ENCODE measurements at places on chromosomes 2 and 18.
A peak's percentile ranks its signal among the peaks of the same experiment; 100 is the strongest.

- DNase-seq = peak; percentile 27
Measured at GRCh38 chr2:31168291-31168690, 30.1 kb upstream of the GALNT14 start.

DNA sequence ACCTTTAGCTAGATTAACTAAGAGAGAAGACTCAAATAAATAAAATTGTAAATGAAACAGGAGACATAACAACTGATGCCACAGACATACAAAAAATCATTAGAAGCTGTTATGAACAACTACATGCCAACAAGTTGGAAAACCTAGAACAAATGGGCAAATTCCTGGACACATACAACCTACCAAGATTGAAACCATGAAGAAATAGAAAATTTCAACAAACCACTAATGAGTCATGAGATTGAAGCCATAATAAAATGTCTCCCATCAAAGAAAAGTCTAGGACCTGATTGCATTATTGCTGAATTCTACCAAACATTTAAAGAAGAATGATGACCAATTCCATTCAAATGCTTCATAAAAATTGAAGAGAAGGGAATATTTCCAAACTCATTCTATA is 54.3 kb downstream of the ST3GAL5 start:
- peak; percentile 25 for DNase-seq

GRCh38 chr18:58593938-58594337 is 35.0 kb downstream of the ALPK2 start:
- DNase-seq = no peak

DNA sequence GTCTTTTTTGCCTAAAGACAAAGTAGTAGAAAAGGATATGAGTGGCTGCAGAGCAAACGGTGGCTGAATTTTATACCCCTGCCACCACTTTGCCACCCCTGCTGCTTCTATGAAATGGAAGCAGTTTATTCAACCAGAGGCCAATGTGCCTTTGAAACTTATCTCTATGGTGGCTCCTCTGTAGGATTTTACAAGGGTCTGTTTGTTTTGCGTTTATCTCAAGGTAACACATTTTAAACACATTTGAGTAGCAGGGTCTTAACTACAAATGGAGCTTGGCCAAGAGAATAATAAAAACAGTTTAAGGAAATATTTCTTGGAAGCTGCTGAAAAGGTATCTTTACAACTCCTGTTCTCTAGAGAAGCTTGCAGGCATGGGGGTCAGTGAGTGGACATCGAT is 6.1 kb downstream of the ALLC start:
- DNase-seq = no peak

DNA sequence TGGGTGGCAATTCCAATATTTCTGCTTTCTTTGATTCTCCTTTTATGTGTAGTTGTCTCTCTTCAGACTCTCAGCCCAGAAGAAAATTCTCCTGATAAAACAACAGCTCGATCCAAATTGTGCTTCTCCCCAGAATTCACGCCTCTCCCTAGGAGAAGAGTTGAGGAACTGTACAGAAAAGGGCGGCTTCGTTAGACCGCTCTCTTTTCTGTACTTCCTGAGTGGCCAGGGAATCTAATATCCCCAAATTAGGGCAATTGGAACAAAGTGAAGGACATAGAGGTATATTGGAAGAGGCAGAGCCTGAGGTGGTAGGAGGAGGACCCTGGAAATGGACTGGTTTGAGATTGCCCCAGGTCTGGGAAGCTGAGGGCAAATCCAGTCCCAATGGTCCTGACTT is 5.6 kb downstream of the ADCYAP1 start:
- no peak for DNase-seq

- DNase-seq = peak; percentile 96
Measured at GRCh38 chr18:41940506-41941215, 14.4 kb upstream of the PIK3C3 start.

DNA sequence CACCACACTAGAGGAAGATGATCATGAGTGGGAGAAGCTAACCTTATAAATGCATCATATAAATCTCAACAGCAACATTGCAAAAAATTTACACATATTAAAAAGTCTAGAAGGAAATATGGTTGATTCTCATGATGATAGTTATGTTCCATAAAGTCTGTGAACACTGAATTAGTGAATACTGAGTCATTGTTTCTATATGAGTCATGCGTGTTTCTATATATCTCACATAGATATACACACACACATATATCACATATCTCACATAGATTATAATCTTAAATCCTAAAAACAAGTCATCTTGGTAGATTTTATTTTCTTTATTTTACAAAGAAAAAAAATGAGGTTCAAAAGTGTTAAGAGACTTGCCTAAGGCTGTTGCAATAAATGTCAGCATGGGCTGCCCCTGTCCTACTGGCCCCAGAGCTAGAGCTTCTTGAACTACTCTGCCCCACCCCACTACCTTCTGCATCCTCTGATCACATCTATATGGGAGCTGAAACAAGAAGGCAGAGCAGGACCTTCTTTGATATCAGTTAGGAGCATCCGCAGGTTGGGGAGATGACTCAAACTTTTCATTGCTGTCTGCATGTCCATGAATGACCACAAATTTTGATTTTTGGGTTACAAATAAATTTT is 81.8 kb upstream of the ADAM23 start:
- no peak for DNase-seq

DNA sequence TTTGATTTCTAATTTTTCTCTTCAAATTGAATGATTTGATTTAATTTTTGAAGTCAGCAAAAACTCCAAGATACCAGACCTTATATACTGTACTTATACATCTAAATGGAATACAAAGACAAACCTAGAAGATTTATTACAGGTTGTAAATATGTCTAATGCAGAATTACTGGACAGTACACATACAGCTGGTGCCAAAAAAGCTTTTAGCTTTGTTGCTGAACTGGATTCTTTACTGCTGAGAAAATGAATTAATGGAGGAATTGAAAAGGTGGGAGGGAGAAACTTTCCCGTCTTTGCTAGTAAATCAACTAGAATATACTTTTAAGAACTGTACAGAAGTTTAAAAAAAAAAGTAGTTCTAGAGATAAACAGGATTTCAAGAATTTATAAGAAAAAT is 17.5 kb downstream of the C1D start:
- DNase-seq = peak; percentile 18

- peak; percentile 42 for DNase-seq
Measured at GRCh38 chr18:13577091-13577697, 149.2 kb downstream of the FAM210A start.

DNA sequence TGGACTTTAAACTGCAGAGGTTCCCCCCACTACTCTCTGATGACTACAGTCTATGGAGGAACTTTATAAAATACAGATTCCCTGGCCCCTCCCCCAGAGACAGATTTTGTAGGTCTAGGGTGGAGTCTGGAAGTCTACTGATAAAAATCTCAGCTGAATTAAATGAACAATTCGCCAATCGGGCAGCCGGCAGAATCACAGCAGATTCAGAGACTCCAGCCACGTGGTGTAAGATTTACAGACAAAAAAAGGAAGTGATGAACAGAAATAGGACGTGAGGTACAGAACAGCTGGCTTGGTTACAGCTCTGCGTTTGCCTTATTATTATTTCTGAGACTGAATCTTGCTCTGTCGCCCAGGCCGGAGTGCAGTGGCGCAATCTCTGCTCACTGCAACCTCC is 21.4 kb upstream of the MTA3 start:
- DNase-seq = no peak

GRCh38 chr2:223100061-223100511 is 48.1 kb downstream of the KCNE4 start:
- peak; percentile 87 for DNase-seq

- no peak for DNase-seq
Measured at GRCh38 chr2:215888680-215889079, 124.7 kb downstream of the MREG start.

DNA sequence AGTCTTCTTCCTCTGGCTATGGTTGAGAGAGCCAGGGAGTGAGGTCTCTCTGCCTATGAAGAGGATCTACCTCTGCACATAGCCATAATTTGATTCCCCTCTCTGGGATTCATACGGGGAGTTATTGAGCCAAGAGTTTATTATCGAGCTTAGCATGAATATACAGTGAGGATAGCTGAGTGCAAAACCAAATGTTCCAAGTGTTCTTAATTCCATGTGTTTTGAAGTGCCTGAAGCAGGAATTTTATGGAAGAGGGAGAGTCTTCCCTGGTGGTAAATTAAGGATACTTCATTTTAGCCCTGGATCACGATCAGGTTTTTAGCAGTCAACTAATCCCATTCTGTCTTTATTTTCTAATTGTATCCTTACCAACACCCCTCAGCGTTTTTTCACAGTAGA is 270.6 kb downstream of the C1D start:
- no peak for DNase-seq

GRCh38 chr2:72273384-72273783 is 125.7 kb upstream of the CYP26B1 start:
- DNase-seq = no peak

GRCh38 chr2:127454595-127455565 is 36.7 kb downstream of the PROC start:
- DNase-seq = no peak

DNA sequence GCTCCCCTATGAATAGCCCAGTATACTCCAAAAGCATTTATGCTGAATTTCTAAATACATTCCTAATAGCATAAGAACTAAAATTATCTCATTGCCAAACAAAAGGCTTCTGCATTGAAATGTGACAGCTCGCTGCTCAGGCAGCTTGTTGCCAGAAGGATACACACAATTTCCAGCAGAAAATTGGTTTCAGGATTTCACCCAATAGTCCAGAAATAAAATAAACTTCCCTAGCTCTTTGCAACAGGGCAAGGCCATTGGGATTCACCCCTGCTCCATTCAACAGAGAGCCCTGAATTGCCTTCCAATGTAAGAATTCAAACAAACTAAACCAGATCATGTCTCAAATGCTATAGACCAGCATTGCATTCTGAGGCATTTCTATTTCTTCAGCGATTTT is 70.7 kb downstream of the RBM43 start:
- DNase-seq = no peak

GRCh38 chr18:34528177-34528576 is 181.9 kb upstream of the DTNA start:
- no peak for DNase-seq

- no peak for DNase-seq
Measured at GRCh38 chr2:98565286-98565860, 42.9 kb downstream of the COA5 start.

DNA sequence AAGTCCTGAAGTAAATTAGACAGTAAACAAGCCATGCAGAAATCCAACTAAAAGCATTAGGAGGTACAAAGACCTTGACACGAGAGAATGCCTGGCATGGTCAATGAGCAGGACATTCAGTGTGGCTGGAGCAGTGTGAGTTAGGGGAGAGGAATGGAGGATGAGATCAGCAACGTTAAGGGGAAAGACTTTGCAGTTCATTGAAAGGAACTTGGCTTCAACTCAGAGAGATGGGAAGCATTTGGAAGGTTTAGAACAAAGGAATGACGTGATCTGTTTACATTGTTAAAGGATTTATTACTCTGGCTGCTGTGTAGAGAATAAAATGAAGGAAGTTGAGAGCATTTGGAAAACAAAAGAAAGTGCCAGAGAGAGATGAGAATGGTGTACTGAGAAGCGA is 621.3 kb downstream of the XIRP2 start:
- peak; percentile 76 for DNase-seq

- DNase-seq = no peak
Measured at GRCh38 chr2:121887513-121888188, 132.2 kb downstream of the TSN start.

DNA sequence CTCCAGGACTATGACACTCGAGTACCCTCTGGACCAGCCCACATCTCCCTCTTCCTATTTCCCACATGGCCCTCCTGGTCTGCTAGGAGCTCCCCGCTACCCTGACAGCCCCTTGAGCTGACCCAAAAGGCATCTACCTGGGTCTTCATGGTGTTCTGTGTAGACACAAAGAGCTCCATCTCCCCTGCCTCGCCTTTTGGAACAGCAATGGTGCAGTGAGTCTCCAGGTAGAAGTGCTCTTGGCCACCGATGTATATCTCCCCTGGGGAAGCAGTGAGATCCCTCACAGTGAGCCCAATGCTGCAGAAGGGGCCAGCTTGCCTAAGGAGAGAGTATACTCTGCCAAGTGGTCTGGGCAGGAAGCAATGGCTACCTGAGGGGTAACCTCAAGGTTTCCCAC is 47.8 kb downstream of the XDH start:
- no peak for DNase-seq

- no peak for DNase-seq
Measured at GRCh38 chr2:9258953-9259399, 52.4 kb downstream of the ASAP2 start.

- DNase-seq = peak; percentile 10
Measured at GRCh38 chr2:24620936-24621335, 129.9 kb downstream of the NCOA1 start.

- DNase-seq = no peak
Measured at GRCh38 chr2:240524963-240525718, 32.6 kb downstream of the ANKMY1 start.

DNA sequence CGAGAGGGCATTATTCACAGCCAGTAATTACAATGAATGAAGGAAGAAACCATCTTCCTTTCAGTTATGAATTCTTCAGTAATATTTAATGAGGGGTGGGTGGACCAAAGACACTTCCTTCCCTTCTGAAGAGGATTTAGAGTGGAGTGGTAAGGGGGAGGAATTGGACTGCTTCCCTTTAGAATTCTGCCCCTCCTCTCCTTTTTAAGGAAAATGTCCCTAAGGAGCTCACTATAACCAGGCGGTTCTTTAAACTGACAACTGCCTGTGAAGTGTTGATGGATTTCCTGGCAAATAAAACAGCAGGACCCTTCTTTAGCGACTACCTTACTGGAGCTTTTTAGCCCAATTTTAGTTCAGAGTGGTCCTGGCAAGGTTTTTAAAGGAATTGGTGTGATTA is 86.4 kb downstream of the LIMS1 start:
- no peak for DNase-seq

- DNase-seq = no peak
Measured at GRCh38 chr2:85181134-85181631, 48.0 kb downstream of the TCF7L1 start.

DNA sequence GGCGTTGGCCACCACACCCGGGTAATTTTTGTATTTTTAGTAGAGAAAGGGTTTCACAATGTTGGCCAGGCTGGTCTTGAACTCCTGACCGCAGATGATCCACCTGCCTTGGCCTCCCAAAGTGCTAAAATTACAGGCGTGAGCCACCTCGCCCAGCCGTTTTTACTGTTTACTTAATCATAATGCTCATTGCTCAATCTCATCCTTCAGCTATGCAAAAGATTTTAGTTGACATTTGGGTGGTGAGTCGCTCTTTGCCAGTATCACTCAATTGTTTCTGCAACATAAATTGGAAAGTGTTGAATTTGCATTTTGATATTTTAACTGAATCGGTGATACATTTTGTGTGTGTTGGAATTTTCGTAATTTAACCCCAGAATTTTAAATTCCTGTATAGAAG is 7.8 kb upstream of the ZNF532 start:
- DNase-seq = peak; percentile 72
